ENCODE measurements at places on chromosomes 2 and 18.
A peak's percentile ranks its signal among the peaks of the same experiment; 100 is the strongest.

GRCh38 chr2:46116553-46116991, 180.6 kb upstream of the EPAS1 start:
- DNase-seq, result peak; percentile 37

DNA sequence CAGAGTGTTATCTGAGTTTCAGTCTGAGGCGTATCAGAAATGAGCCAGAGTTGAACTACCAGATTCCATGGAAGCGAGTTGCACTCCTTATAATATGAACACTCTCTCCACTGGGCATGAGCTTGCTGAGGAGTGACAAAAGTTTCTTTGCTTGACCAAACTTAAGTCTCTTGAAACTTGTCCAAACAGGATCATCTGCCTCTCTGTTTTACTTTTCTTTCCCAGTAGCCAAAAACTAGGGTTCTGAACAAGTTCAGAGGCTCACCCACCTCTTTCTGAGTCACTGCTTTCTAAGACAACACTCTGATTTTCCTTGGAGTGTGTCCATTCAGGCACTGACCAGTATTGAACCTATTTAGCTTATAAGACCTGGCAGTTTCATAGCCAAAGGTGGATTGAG, 233.2 kb upstream of the TCF4 start:
- DNase-seq, result peak; percentile 62

DNA sequence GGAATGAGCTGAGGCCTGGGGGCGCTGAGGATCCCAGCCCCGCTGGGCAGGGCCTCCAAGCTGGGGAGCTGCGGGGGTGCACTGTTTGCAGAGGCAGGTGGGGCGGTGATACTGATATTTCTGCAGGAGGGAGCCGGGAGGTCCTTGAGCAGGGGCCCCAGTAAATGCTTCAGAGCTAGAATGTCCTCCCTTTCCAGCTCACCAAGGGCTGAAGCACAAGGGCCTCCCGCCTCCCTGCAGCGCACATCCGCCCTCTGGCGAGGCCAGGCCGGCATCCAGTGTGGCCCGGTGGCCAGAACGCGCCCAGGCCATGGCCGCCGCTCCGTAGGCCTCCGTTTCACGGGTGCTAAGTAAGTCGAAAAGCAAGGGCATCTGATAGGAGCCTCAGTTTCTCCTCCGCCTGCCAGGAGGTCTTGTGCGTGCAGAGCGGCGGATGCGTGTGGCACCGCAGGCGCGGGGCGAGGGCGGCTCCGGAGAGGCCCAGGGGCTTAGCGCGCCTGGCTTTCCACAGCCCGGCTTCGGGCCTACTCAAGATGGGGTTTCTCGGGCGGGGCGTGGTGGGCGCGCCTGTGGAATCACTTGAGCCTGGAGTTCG, 29.5 kb upstream of the CHMP1B start:
- no peak for DNase-seq

- DNase-seq, result no peak
Measured at GRCh38 chr2:136874258-136874657, 108.9 kb downstream of the THSD7B start.

DNA sequence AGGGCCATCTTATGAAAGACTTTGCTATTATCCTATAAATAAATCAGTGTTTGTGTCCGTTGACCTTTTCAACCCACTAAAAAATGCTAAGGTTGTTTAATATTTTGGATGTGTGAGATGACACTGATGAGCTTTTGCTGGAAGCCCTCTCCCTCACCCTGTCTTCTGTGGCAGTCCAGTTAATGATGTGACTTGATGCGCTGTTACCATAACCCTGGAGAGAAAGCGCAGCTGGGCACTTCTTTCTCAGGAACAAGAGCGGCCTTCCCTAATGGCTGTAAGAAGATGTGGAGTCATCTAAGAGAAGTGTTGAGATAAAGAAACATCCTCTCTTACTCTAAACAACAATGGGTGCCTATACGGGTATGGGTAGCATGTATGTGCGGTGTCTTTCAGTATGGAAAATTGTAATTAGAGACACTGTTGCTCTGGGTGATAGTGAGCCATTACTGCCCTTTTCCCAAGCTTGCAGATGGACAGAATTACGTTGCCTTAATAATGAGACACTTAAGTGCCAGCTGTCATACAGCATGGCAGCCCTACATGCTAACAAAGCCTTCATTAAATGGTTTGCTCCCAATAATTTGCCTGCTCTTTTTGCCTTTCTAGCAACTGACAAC, 165.6 kb upstream of the NABP1 start:
- no peak for DNase-seq

All from fibroblast of skin of right quadriceps (primary cell).